ENCODE measurements at places on chromosomes 4 and X. TPM values are rescaled to one million over a fixed set of nuclear protein-coding genes. Genes with fewer than 3 reads are reported as not detected.

DUSP9 gene
- total RNA-seq, result not detected

TMEM164 gene
- total RNA-seq, result 13.5 TPM

OPN1MW2 gene
- total RNA-seq, result not detected

MAGEA2 gene
- total RNA-seq, result not detected

CXCL1 gene
- total RNA-seq, result 9.3 TPM

PAGE1 gene
- not detected for total RNA-seq

TAF7L gene
- total RNA-seq, result not detected

ODAPH gene
- total RNA-seq, result 0.10 TPM

CDKL2 gene
- 0.21 TPM for total RNA-seq

TMPRSS11F gene
- not detected for total RNA-seq

P2RY4 gene
- total RNA-seq, result not detected

ADGRG2 gene
- total RNA-seq, result under 0.01 TPM

CT45A2 gene
- not detected for total RNA-seq

RHOXF2B gene
- total RNA-seq, result under 0.01 TPM

ADAM29 gene
- not detected for total RNA-seq

PABPC1L2A gene
- total RNA-seq, result not detected

FNIP2 gene
- 30.9 TPM for total RNA-seq

PSAPL1 gene
- not detected for total RNA-seq

UBL4A gene
- 15.2 TPM for total RNA-seq

GALNTL6 gene
- 0.10 TPM for total RNA-seq

PLAC1 gene
- not detected for total RNA-seq

F11 gene
- total RNA-seq, result not detected

SMIM14 gene
- 6.4 TPM for total RNA-seq

MAGEA1 gene
- not detected for total RNA-seq

SORBS2 gene
- total RNA-seq, result 2.1 TPM

FAT1 gene
- 0.10 TPM for total RNA-seq

POU3F4 gene
- total RNA-seq, result not detected

PLAC8 gene
- 354 TPM for total RNA-seq

PGRMC1 gene
- 79.3 TPM for total RNA-seq

PRR32 gene
- total RNA-seq, result not detected

ADGRG4 gene
- not detected for total RNA-seq

ITGB1BP2 gene
- total RNA-seq, result 0.84 TPM

Measured in mononuclear cell (primary cell).